ENCODE measurements at places on chromosomes 6 and 20.
A peak's percentile ranks its signal among the peaks of the same experiment; 100 is the strongest.

GRCh38 chr6:25995507-25995906 lies 32.9 kb downstream of the TRIM38 start:
- DNase-seq: peak; percentile 14

GRCh38 chr6:31453259-31453658 lies 44.7 kb upstream of the MICB start:
- DNase-seq: no peak

GRCh38 chr6:138215093-138215782 lies 3.1 kb downstream of the PBOV1 start:
- DNase-seq: no peak

- DNase-seq: no peak
Measured at GRCh38 chr6:11494786-11495564, 42.6 kb upstream of the TMEM170B start.

GRCh38 chr6:35258858-35259193 lies 709 bp upstream of the ZNF76 start:
- peak; percentile 56 for DNase-seq

DNA sequence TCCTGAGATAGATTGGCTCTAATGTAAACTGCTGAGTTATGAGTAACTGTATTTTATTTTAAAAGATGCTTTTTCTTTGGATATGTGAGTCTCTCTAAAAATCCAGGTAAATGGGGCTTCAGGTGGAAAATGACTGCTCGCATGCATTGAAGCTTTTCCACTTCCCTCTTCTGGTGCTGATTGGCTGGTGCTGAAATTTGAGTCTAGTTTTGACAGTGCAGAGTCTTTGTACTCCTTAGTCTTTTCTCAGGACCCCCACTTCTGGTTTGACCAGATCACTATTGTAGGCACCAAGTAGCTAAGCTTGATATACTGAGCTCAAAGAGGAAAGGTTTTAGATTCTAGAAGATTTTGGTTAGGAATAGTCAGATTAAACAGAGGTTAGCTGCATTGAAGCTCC lies 60.7 kb upstream of the TULP4 start:
- no peak for DNase-seq

DNA sequence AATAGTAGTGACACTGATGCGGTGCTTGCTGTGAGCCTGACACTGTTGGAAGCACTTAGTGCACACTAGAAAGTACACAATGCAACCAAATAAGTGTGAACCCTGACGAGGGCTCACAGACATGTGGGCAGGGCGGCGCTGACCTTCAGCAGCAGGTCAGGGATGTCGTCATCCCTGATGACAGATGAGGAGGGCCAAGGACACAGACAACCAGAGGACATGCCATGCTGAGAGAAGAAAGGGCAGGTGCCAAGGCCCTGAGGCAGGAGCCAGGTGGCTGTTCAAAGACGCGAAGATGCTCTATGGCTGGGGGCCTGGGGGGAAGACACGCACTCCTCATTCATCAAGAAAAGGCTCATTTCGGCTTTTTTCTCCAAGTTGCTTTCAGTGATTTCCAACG lies 176.4 kb upstream of the CST7 start:
- no peak for DNase-seq

GRCh38 chr20:49835031-49835430 lies 22.4 kb downstream of the SLC9A8 start:
- no peak for DNase-seq

DNA sequence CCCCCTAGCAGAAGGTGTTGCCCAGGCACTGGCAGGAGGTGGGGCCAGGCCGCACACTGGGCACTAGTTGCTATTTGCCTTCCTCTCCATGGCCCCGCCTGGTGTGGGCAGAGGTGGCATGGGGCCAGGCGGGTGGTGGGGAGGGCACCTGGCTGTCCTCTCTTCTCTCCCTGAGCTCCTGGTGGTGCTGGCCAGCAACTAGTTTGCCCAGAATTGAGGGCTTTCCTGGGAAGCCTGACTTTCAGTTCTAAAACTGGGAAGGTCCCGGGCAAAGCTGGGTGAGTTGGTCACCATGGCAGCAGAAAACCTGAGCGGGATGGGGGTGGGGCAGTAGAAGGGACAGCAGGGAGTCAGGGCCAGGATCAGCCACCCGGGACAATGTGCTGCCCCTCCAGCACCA lies 48.2 kb downstream of the RBM38 start:
- no peak for DNase-seq

GRCh38 chr20:53914781-53915445 lies 155.5 kb downstream of the BCAS1 start:
- DNase-seq: no peak

- DNase-seq: peak; percentile 68
Measured at GRCh38 chr20:43379239-43379917, 78.3 kb upstream of the SRSF6 start.

GRCh38 chr6:53651764-53652401 lies 13.7 kb downstream of the KLHL31 start:
- peak; percentile 55 for DNase-seq

- no peak for DNase-seq
Measured at GRCh38 chr20:32975698-32976674, 28.2 kb downstream of the SUN5 start.

DNA sequence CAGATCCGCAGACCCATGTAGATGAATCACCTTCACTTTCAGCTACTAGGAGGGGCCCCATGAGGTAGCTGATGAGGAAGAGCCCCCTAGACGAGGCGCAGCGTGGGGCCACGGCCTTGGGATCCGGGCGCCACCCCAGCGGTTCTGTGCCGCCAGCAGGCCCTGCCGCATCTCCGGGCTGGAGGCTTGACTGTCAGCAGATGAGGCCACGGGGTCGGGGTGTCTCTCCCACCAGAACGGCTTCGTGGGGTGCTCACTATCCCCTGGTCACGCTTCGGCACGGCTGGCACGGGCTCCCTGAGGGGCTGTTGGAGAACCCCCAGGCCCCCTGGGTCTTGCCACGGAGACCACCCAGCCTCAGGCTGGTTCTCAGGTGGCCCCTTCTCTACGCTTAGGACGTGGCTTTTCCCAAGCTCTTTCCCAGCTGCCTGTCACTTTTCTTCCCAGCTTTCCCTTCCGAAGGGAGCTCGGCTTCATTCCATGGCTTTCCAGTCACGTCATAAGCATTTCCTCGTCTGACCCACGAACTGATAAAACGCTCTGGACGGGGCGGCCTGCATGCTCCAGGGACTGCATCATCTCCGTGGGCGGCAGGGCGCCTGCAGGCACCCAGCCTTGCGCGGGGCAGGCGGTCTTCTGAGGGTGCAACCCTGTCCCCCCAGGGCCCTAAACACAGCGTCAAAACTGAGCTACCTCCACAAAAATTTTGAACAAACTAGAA lies 85.9 kb downstream of the THBS2 start:
- DNase-seq: peak; percentile 78

DNA sequence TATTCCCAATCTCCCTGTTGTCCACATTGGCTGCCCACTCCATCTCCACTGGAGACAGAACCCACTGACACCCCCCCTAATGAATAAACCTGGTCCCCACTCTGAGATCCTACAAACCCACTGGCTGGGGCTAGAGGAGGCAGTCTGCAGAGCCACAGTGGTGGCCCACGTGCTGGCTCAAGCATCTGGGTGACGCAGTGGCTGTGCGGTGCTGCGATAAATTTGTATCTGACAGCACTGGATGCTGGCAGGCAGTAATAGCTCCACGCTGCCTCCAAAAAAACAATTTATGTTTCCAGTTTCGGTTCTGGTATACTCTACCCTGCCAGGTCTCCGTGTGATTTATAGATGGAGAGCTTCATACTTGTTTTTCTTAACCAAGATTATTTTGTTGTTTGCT lies 87.1 kb upstream of the SYNDIG1 start:
- no peak for DNase-seq
